T-helper 9 cell (primary cell): ENCODE measurements at places on chromosomes 11 and 22.

- no peak for DNase-seq
Measured at GRCh38 chr22:42156121-42156520, 25.5 kb upstream of the CYP2D6 start.

DNA sequence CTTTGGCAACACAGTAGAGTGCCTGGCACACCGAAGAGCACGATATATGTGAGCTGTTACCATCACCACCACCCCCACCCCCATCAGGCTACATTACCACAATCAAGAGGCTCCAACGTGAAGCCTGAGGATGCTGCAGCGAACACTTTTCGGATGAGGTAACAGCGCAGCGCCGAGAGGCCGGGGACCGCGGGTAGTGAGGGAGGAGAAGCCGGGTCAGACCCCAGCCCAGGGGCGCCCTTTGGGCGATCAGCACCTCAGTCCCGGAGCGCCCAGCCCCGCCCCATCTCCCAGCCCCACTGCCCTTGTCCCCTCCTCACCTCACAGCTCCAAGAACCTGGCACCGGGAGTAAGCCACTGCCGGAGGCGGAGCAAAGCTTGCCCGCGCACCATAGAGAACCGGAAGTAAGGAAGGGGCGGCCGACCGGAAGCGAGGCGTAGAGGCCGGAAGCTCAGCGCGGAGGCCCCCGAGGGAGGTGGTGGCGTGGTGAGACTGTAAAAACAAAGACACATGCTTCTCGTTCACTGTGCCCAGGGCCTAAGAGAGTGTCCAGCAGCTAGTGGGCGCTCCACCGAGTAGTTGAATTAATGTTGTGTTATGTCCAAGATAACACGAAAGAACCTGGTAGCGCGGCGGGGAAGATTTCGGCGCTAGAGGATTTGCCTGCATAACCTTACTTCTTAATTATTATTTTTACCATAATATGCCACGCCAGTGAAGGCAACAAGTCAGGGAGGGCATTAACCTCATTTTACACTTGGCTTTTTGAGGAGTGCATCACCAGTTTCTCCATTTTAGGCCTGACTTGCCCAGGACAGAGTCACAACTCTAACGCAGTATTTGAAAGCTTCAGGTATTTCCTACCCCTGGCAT lies at the start of gene THOC5:
Gene THOC5, minus strand, starts transcription at position 407 of the 874 bp plus-strand sequence. CDS start 4,610 bp downstream, outside the sequence.
- peak; percentile 80 for DNase-seq

- DNase-seq: no peak
Measured at GRCh38 chr11:63821411-63821810, 8.2 kb downstream of the SPINDOC start.

GRCh38 chr22:23280356-23281052 lies 100.2 kb downstream of the BCR start:
- DNase-seq: no peak
